ENCODE measurements at places on chromosomes 2 and 18. TPM values are rescaled to one million over a fixed set of nuclear protein-coding genes. Genes with fewer than 3 reads are reported as not detected.

Gene LYG2
- total RNA-seq: 1.7 TPM

Gene UGT1A10
- total RNA-seq: 0.31 TPM

Gene LCT
- 0.62 TPM for total RNA-seq

Gene AQP12A
- not detected for total RNA-seq

GRCh38 chr2:238505119-238505891, 78.6 kb downstream of the ASB1 start:
- H3K36me3 ChIP-seq: no peaks in the 10 kb centered on the region
- H3K27me3 ChIP-seq: no peaks in the 10 kb centered on the region
- H3K27ac ChIP-seq: no peak overlapping the region
- no peak overlapping the region for H3K4me3 ChIP-seq
- DNase-seq: no peak

GRCh38 chr2:3730646-3731045, 27.3 kb downstream of the DCDC2C start:
- DNase-seq: no peak
- H3K4me3 ChIP-seq: no peak overlapping the region

- no peaks in the 10 kb centered on the region for H3K27me3 ChIP-seq
- no peak for DNase-seq
- peak overlapping the region; percentile 96 for H3K4me3 ChIP-seq
- H3K36me3 ChIP-seq: no peaks in the 10 kb centered on the region
Measured at GRCh38 chr2:105338020-105338385, 663 bp downstream of the C2orf49 start.

GRCh38 chr18:44123743-44124142, 556.9 kb upstream of the SETBP1 start:
- H3K4me3 ChIP-seq: no peak overlapping the region
- no peaks in the 10 kb centered on the region for H3K36me3 ChIP-seq
- no peaks in the 10 kb centered on the region for H3K27me3 ChIP-seq
- no peak overlapping the region for H3K27ac ChIP-seq

- H3K27me3 ChIP-seq: no peaks in the 10 kb centered on the region
- H3K4me3 ChIP-seq: no peak overlapping the region
- H3K4me1 ChIP-seq: no peaks in the 10 kb centered on the region
Measured at GRCh38 chr2:30511122-30512083, 64.4 kb downstream of the LCLAT1 start.

- no peak overlapping the region for H3K4me3 ChIP-seq
- H3K4me1 ChIP-seq: no peaks in the 10 kb centered on the region
- H3K27me3 ChIP-seq: no peaks in the 10 kb centered on the region
- no peak for DNase-seq
Measured at GRCh38 chr2:103145739-103146138, 383.9 kb downstream of the TMEM182 start.

- no peak for DNase-seq
- peak overlapping the region; percentile 90 for H3K27ac ChIP-seq
- no peaks in the 10 kb centered on the region for H3K27me3 ChIP-seq
- H3K36me3 ChIP-seq: no peaks in the 10 kb centered on the region
Measured at GRCh38 chr2:239329284-239329971, 71.4 kb downstream of the HDAC4 start.

DNA sequence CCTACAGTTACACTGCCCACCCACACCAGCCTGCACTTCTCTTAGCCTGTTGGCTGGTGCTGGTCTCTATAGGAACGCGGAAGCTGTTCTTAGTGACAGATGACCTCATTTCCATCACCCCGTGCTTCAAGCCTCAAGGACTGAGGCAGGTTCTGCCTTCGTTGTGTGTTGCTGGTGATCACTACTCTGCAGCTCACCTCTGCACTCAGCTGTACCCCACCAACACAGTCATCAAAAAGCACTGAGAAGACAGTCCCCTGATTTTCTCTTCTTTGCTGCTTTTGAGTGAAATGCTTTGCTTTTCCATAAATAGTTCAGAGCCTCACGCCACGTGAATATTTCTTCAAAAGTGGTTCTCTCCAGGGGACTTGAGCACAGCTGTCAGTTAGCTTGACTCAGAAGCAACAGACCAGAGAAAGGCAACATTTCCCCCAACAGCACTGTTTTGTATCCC, 225.7 kb upstream of the CCDC150 start:
- H3K27me3 ChIP-seq: no peaks in the 10 kb centered on the region
- H3K4me1 ChIP-seq: no peaks in the 10 kb centered on the region
- H3K27ac ChIP-seq: no peak overlapping the region
- H3K4me3 ChIP-seq: no peak overlapping the region
- no peak for DNase-seq

- no peak overlapping the region for H3K27ac ChIP-seq
- H3K27me3 ChIP-seq: no peaks in the 10 kb centered on the region
- H3K4me3 ChIP-seq: no peak overlapping the region
- H3K36me3 ChIP-seq: no peaks in the 10 kb centered on the region
Measured at GRCh38 chr2:134774786-134775641, 56.2 kb upstream of the TMEM163 start.

- no peak overlapping the region for H3K27ac ChIP-seq
- H3K36me3 ChIP-seq: no peaks in the 10 kb centered on the region
- H3K4me3 ChIP-seq: no peak overlapping the region
Measured at GRCh38 chr2:218896501-218897393, 16.1 kb downstream of the WNT10A start.
